ENCODE measurements at places on chromosomes 6 and 20.

DNA sequence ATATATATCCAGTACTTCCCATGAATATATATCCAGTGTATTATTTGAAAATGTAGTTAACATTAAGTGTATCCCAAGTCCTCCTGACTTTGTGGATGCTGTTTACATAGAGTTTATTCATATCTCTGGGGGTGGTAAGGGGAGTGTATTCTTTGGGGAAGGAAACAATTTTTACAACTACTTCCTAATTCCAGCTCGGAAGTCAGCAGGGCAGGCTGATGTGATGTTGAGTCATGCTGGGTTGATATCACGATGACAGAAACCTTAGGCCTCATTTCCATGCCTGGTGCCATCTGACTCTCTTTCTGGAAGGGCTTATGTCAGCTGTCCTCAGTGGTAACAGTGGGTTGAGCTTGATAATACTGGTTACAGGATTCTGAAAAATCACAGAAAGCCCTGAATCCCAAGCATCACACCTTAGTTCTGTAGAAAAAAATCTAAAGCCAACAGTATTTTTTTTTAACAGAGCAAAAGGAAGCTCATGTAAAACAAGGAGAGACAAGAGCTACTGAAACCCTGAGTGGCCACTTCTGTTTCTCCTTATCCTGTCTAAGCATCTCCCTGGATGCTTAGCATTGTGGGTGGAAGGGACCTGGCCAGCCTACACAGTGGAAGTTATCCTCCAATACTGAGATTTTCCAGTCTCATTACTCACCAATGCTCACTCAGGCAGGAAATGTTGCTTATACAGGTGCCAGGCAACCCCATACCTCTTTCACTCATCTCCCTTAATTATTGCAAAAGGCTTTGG lies 75.2 kb upstream of the IYD start:
- no peak for DNase-seq

DNA sequence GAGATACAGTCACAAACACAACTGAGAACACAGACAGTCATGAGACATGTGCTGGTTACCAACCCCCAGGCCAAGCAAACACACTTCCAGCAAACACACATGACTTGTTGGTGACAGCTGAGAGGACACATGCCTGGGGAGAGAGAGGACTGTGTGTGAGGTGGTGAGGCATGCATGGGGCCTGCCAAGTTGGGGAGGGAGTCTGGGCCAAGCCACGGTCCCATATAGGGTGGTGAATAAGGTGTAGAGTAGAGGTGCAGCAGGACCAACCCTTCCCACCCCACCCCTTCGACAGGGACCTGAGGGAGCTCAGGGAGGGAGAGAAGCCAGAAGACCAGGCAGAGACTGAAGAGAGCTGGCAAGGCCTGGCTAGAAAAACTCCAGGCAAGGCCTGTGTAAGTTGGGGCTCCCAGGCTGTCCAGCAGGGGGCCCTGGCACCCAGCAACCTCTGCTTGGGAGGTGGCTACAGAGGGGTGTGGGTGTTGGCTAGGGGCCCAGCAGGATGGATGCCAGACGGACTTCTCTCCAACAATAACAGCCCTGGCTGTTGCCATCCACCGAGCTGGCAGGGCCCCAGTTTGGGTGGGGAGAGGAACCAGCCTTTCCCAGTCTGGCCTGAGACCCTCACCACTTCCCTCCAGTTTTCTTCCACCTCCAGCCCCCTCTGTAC lies 2.0 kb upstream of the SLC29A1 start:
- no peak for DNase-seq

DNA sequence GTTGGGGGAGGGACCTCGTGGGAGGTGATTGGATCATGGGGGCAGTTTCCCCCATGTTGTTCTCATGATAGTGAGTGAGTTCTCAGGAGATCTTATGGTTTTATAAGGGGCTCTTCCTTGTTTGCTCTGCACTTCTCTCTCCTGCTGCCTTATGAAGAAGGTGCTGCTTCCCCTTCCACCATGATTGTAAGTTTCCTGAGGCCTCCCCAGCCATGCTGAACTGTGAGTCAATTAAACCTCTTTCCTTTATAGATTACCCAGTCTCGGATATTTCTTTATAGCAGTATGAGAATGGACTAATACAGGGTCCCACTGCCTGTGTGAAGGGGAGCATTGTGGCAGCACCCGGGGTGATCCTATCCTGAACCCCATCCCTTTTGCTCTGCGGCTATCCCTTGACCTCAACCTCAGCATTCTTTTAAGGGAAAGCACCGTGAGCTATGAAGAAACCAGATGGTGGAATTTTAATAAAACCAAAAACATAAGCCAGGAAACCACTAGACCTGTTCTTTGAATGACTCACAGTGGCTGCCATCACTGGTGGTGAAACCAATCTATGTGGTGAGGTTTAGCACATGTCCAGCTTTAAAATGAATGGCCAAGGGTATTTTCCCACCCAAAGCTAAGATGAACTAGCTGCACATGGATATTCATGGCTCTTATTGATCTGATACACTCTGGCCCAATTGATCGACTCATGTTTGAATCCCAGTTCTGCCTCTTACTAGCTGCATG lies 62.2 kb downstream of the ZDHHC14 start:
- no peak for DNase-seq

GRCh38 chr20:20821484-20822260 lies 109.2 kb upstream of the RALGAPA2 start:
- no peak for DNase-seq

Measured in amniotic stem cell (primary cell).